NCI-H1105 (cell line): ENCODE measurements at places on chromosomes 2 and 18.
A peak's percentile ranks its signal among the peaks of the same experiment; 100 is the strongest.

DNA sequence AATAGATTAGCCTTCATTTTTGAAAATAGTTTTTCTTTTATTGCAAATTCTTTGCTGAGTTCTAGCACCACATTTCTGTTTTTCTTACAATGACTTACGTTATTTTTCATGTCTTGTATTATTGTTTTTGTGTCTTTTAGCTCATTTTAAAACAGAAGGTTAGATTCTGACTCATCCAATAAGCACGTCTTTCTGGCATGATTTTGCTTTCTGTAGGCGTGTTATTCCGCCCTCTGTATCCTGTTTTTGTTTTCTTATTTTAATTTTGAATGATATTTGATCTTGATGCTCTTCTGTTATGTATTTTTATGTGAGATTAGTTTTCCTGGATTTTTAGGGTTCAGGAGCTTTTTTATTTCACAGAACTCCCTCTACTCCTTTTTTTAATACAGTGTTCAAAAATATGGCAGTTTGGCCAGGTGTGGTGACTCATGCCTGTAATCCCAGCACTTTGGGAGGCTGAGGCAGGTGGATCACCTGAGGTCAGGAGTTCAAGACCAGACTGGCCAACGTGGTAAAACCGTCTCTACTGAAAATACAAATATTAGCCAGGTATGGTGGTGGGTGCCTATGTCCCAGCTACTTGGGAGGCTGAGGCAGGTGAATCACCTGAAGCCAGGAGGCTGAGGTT lies 145.0 kb downstream of the CLIP4 start:
- no peak for DNase-seq

DNA sequence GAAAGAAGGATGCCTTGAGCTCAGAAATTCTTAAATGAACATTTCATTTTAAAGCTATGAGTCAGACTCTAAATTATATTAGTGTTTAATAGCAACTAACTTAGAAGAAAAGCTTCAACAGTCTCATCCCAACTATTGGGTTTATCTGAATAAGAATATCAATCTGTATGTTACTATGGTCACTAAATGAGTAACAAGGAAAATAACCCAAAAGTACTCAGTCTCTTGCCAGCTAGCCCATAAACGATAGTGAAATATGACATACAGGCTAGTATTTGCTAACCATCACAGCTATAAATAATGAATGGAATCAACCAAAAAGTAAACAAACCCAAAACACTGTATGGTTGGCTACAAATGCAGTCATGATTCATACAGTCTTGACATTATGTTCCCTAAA lies 174.9 kb downstream of the RAB3GAP1 start:
- no peak for DNase-seq

- no peak for DNase-seq
Measured at GRCh38 chr2:179376881-179377280, 112.2 kb upstream of the SESTD1 start.

- no peak for DNase-seq
Measured at GRCh38 chr2:164134336-164134735, 398.5 kb upstream of the FIGN start.

DNA sequence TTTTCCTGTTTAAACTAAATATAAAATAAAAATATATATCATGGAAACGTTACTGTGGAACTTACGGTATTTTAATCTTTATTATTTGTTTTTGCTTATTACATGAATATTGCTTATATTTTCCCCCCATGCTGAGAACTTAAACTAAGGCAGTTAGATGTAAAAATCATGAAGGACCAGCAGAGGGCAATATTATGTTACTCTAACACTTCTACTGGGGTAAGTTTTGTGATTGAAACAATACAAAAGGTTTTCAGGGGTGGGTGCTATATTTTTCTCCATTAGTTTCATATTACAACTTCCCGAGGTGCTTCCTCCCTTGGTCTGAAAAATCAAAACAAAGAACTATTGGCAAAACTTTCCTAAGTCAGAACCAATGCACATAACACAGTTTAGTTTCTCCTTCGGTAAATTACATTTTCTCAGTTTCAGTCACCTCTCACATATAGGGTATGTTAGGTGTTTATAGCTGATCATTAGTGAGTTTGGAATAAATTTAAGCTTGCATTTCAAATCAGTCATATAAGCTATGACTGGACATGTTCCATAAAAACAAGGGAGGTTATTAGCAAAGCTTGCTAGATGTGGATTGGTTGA lies 54.8 kb downstream of the ZNF407 start:
- peak; percentile 47 for DNase-seq

DNA sequence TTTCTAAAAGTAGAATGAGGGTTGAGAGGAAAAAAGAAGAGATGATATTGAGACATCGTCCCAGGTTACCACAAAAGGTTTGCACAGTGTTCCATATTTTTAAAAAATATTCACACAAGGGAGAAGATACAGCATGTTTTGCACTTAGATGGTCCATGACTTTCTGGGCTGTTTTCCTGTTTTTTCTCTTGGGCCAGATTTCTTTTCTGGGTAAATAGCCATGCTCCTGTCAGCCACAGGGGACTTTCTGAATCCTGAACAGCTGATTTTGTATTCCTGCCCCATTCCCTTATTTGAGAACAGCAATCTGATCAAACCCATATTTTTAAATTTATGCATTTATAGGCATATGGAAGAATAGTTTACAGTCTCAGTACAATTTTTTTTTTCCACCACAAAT lies 185.9 kb upstream of the NRP2 start:
- DNase-seq, result no peak

- no peak for DNase-seq
Measured at GRCh38 chr2:185279999-185280398, 458.6 kb upstream of the FSIP2 start.

DNA sequence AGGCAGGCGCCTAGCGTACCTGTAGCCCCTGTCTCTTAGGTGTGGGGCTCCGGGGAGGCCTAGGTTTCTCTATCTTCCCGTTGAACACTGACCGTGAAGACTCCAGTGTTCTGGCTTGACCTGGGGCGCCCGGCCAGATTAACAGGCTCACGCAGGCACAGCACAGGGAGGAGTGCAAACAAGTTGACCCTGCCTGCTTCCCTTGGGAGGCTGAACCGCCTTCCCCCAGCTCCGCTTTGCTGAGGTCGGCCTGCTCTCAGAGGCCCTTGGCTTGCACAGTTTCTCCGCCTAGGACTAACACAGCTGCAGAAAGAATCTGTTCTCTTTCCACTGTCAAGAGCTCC lies 567 bp downstream of the PCYOX1 start:
- DNase-seq, result no peak

DNA sequence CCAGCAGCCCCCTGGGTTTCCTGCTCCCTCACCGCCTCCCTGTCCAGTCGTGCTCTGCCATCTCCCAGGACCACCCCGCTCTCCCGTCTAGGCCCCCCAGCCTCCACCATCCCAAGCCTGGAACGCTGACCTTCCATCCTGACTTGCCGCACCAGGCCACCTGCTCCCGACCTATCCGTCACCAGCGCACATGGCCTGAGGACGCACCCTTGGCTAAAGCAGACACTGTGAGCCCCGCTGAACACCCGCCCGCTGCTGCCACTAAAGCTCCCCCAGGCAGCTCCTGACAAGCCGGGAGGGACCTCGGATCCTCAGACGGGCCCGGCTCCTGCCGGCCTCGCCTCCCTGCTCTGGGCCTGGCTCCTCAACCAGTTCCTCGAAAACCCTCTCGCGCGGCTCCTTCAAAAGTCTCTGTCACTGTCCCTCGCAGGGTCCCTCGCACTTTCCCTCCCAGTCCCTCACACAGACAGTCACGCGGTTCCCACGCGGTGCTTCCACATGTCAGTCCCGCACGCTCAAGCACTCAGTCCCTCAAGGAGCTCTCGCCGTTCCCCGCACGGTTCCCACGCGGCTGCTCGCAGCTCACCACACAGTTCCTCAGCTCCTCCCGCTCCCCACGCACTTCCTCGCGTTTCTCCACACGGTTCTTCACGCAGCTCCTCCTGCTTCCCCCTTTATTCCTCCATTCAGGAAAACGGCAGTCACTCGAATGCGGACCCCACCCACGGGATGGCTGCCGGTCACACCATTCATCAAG lies 42.4 kb downstream of the KIF1A start:
- no peak for DNase-seq

- no peak for DNase-seq
Measured at GRCh38 chr2:205972113-205972512, 113.9 kb downstream of the INO80D start.

- no peak for DNase-seq
Measured at GRCh38 chr18:24968238-24968775, 383.7 kb downstream of the ZNF521 start.

DNA sequence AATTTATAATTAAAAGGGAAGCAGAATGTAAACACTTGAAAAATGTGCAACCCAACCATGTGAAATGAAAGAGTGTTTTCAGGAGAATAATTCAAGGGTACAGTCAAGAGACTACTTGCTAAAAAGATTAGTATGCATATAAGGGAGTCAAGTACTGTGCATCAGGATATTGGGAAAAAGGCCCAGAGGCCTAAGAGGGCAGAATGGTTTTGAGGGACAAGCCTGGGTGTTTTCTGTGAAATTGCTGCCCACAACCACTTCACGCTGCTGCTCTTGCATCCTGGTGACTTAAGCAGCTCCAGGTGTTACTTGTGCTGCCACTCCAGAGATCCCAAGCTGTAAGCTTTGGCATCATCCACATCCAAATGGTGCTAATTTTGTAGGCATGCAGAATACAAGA lies 165.2 kb downstream of the AGPS start:
- no peak for DNase-seq

- no peak for DNase-seq
Measured at GRCh38 chr18:13546638-13547037, 179.7 kb downstream of the FAM210A start.

- DNase-seq, result no peak
Measured at GRCh38 chr2:27042159-27042661, 9.3 kb upstream of the AGBL5 start.

GRCh38 chr2:193371200-193371599 lies 1176.5 kb upstream of the TMEFF2 start:
- DNase-seq, result no peak

DNA sequence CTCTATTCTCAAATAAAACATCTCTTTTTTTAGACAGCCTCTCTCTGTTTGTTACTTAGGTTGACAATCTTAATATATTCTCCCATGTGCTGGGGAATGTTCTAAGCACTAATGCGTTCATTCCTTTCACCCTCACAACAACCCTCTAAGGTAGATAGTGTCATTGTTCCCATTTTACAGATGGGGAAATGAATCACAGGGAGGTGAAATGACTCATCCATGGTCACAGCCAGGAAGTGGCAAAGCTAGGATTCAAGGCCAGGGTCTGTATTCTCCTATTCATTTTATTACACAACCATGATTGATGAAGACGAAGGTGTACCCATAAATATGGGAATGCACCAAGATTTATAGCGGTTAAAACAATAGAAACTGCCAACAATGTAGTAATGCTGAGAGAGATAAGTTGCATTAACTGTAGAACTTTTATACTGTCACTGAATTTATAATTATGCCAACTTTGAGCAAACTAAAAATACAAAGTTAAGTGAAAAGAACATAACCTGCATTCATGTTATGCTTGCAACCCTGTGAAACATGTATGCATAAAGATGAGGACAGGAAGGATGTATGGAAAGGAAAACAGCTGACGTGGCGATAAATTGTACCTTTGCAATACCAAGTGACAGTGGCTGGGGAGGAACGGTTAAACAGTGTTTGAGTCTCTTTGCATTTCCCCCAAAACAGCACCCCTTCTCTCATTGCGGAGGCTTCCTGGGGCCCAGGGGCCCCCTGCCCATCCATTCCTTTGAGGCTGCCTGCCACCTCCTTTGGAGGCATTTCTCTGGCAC lies 257.7 kb upstream of the AGAP1 start:
- no peak for DNase-seq

DNA sequence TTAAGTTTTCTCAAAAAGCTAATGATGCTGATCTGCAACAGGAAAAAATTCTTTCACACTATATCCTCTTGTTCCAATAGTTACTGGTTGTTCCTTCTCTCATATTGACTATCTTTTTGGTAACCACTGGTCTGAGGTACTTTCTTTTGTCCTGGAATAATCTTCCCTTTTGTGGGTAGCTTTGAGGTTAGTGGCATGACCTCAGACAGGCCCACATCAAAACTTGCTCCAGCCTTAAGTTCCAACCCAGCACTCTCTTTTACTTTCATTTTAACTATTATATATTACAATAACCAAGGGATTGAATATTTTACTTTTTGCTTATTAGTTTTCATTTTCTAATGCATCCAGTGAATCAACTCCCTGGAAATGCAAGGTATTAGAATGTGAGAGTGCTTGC lies 9.5 kb downstream of the REG1A start:
- no peak for DNase-seq

DNA sequence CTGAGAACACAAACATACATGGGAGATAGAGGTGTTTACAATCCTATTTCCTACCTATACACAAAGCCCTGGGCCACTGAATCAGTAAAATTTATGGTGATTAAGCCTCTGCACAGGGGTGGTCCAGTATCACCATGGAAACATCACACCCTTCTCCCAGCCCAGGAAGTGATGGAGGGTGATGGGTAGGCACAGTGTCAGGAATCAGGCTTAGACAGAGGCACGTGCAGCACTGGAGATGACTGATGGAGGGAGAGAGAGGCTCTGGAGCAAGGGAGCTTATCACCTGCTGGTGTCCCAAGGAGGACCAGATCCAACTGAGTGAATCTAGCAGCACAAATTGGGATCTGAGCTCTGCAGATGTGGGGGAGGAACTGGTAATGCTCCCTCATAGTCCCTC lies 117.2 kb downstream of the RPIA start:
- no peak for DNase-seq

DNA sequence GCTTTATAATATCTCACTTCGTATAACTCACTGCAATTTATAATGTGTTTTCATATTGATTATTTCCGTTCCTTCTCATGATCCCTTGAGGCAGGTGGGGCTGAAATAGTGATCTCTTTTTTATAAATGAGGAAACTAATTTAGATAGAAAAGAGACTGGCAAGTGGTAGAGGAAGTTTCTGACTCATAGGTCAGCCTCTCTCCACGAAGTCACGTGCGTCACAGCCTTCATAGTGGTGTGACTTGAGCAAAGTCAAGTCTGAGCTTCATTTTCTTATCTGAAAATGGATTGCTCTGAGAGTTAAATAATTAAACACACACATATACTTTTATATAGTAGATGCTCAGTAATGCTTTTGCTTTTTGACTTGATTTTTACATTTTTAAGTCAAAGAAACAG lies 19.9 kb downstream of the ABCG5 start:
- no peak for DNase-seq

GRCh38 chr2:42450136-42450535 lies 43.6 kb downstream of the KCNG3 start:
- no peak for DNase-seq

DNA sequence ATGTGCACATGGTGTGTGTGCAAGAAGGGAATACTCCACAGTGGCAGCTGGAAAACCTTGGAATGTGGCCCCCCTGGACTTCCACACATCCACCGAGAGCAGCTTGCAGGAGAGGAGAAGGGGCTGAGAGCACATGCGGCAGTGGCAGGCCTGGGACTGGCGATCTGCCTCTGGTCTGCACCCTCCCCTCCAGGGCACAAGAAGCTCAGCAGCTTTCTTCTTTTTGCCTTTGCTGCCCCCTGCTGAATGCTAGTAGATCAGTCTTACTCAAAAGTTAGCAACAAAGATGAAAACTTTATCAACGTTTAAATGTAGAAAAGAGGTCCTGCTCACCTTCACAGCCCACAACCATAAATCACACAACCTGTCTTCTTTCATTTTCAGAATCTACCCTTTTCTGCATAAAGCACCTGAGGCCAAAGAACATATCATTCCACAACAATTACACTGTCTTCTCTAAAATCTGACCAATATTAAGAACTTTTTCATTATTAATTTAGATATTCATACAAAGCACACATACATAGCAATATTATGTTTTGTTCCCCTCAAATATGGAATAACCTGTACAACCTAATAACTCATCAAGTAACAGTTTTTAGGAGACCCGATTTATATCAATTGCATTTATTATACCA lies 34.6 kb downstream of the TGFBRAP1 start:
- peak; percentile 24 for DNase-seq

- DNase-seq, result no peak
Measured at GRCh38 chr2:142038826-142039225, 92.0 kb downstream of the LRP1B start.
